A172 (cell line): ENCODE measurements at places on chromosomes 5 and 9.
A peak's percentile ranks its signal among the peaks of the same experiment; 100 is the strongest.

DNA sequence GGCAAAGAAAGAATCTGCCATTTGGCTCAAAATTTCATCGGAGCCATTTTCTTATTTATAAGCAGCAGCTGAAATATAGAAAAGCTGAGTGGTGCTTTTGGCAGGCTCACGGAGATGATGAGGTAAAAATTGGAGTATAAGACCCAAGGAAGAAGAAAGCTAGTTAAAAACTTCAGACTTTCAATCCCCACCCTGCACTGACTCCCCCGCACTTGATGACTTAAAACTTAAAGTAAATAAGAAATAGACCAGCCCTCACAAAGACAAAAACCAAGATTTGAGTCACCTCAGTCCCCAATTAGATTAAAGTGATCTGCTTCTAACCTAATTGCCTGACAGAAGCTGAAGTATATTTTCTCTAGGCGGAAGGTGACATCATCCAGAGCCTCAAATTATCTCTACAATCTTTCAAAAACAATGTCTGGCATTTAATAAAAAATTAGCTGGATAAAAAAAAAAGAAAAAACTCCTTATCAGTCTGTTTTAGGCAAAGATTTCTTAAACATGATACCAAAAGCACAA is 124.0 kb upstream of the PJA2 start:
- DNase-seq = peak; percentile 69

DNA sequence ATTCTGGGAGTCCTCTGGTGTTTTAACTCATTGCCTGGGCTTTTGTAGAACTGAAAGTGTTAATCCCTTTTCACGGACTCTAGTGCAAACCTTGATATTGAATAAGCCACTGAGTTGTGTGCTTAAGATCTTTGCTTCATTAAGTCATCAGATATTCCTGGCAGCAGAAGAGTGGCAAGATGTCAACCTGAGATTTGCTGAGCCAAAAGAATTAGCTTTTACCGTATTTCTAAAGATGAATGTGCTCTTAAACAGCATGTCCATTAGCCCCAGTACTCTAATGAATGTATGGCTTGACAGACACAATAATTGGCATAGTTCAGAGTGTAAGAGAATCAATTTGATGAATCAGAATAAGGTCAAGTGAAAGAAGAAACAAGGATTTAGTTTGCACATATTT is 87.2 kb upstream of the CDH6 start:
- no peak for DNase-seq

DNA sequence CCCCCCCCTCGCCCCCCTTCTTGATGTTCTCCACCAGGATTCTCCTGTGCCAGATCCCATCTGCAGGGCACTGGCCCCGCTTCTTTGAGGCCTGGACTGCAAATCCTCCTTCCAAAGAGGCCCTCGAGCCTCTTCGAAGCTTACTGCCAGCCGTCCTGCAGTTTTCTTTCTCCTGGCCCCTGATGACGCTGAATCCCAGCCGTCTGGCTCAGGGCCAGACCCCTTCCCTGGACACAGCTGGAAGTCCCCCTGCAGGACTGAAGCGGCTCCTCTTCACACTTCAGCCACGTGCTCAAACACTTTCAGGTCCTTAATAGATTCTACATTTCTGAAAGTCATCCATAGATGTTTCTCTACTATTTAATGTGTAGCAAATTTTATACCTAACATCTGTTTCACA is 121.5 kb downstream of the EHMT1 start:
- DNase-seq = no peak

DNA sequence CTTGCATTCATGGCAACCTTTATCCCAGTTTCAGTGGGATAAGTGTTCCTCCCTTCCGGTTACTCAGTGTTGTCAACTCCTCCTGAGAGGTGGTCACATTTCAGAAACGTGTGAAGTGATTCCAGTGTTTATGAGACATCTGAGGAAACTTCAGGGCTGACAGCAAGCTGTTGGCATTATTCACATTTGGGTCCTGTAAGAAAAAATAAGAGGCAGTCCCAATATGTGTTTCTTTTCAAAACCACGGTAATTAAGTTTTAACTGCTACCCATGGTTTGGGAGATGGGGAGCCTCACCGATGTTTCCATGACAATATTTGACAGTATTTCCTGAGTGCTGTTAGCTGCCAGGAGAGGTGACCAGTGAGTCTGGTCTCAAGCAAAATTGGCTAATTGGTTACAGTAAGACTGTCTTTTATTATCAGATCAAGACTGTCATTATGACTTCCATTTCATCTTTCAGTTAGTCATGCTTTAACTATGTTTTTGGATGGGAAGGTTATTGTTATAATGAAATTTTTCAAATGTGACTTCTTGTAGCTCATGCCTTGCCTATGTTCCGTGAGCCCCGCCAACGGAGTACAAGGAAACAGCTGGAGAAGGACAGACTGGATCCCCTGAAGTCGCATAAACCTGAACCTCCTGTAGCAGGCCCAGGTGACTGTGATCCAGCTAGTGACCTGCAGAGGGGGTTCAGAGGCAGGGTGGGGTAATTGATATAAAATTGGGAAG is 115.3 kb downstream of the GDNF start:
- no peak for DNase-seq

DNA sequence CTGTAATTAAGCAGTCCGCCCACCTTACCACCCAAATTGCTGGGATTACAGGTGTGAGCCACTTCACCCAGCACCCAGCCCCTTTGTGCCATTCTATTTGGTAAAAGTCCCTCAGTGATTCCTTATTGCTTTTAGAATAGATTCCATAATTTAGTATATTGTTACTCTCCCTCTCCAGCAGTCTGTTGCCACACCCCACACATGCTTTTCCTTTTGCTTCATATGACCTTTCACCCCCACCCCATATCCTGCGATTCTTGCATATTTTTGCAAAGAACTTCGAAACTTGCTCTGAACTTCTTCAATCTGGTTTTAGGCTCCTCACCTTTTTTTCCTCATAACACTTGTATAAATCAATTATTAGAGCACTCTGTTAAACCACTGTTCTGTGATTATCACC is 100.2 kb downstream of the MTREX start:
- DNase-seq = no peak

DNA sequence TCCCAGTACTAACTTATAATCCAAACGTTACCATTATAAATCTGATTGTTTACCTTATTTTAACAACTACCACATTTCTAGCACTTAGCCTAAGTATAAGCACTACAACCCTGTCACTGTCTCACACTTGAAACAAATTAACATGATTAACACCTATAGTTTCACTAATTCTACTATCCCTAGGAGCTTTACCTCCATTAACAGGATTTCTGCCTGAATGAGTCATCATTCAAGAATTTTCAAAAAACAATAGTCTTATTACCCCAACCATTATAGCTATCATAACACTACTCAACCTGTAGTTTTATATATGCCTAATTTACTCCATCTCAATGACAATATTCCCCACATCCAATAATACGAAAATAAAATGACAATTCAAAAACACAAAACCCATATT is 89.6 kb downstream of the INSL6 start:
- no peak for DNase-seq
